ENCODE measurements at places on chromosomes 4 and X.

- DNase-seq, result peak; percentile 36
Measured at GRCh38 chr4:146514651-146515357, 6.9 kb downstream of the SLC10A7 start.

GRCh38 chr4:80875642-80876041 lies 154.9 kb upstream of the BMP3 start:
- no peak for DNase-seq

DNA sequence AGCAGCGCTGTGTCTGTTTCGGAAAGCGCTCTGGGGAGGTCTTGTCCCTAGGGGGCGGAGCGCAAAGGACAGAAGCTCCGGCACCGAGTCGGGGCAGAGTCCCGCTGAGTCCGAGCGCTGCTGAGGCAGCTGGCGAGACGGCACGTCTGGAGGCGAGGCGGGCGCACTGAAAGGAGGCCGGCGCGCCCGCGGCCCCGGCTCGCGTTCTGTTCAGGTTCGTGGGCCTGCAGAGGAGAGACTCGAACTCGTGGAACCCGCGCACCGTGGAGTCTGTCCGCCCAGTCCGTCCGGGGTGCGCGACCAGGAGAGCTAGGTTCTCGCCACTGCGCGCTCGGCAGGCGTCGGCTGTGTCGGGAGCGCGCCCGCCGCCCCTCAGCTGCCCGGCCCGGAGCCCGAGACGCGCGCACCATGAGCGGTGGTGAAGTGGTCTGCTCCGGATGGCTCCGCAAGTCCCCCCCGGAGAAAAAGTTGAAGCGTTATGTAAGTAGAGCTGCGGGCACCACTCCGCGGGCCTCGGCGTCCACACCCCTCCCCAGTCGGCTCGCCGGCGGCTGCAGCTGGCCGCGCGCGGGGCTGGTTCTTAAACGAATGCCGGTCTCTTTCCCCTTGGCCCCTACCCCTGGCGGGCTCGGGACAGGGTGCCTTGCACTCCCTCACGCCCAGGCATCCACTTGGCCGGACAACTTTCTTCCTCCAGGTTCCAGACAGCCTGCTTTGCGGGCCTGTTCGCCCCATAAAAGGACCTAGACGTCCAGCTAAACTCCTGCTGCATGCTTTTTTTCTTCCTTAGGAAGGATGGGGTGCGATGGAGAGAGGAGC lies at the start of gene GAB1:
Gene GAB1, plus strand, starts transcription at position 96 of the 819 bp plus-strand sequence. Its CDS starts 313 bp downstream, at position 409.
- peak; percentile 93 for DNase-seq

- no peak for DNase-seq
Measured at GRCh38 chrX:150450519-150451177, 87.5 kb downstream of the MAMLD1 start.

DNA sequence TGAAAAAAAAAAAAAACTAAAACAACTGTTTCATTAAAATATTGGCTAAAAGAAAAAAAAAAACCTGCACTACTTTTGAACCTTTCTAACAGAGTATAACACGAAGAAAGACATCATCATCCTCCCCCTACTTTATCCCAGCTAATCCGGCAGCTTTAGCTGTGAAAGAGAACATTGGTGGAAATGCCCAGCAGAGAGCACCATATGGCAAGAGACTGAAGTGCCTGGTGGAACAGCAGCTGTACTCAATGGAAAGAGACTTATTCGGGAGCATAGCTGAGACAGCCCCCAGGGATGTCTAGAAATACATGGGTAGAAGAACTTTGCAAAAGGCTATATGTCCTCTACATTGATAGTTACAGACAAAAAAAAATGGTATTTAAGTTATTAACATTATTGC lies 30.3 kb downstream of the STPG2 start:
- DNase-seq, result peak; percentile 79

- no peak for DNase-seq
Measured at GRCh38 chrX:78456909-78457308, 129.5 kb upstream of the CYSLTR1 start.

DNA sequence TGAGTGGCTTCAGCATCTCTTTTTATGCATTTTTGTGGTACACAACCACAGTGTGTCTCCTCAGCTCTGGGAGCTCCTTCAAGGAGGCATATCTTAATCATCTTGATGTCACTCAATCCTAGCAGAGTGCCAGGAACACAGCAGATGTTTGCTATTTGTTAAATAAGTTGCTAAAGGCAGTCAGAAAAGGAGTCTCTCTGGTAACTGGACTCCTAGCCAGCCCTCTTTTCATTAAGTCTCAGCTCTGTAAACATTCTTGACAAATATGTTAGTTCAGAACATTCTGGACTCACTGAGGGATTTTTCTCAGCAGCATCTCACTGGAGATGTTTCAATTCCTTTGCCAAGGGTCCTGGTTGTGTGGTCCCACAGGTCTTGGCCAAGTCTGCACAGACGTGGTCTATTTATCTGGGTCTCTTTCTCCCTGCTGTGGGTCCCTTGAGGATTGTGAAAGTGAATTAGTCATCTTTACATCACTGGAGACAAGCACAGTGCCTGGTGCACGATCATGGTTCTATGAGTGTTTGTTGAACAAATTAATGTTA lies 20.3 kb upstream of the FAM9C start:
- DNase-seq, result no peak

DNA sequence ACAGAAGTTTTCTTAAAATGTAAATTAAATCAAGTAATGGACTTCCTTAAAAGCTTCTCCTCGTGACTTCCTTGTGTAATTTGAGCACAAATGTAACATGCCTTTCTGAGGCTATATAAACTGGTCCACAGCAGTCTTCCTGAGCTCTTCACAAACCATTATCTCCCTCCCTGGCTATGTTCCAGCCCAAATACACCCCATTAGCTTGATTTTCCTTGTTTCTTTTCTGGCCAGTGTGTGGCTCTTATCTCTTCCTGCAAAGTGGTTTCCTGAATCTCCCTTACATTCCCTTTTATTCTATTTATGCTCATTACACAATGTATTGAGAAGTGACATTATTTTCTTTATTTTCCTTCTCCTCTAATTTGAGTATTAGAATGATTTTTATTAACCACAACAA lies 1085.3 kb upstream of the PCDH10 start:
- DNase-seq, result no peak

DNA sequence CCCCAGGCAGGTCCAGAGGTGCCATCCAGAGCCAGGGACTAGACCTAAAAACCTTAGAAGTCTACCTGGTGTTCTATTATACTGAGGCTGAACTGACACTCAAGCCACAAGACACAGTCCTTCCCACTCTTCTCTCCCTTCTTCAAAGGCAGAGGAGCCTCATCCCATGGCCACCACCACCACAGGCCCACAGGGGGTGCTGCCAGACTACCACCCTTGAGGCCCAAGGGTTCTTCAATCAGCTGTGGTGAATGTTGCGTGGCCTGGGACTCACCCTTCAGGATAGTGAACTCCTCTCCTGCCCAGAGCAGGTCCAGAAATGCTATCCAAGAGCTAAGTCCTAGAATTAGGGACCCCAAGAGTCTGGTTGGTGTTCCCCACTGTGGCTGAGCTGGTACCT lies 17.5 kb upstream of the RFC1 start:
- no peak for DNase-seq

DNA sequence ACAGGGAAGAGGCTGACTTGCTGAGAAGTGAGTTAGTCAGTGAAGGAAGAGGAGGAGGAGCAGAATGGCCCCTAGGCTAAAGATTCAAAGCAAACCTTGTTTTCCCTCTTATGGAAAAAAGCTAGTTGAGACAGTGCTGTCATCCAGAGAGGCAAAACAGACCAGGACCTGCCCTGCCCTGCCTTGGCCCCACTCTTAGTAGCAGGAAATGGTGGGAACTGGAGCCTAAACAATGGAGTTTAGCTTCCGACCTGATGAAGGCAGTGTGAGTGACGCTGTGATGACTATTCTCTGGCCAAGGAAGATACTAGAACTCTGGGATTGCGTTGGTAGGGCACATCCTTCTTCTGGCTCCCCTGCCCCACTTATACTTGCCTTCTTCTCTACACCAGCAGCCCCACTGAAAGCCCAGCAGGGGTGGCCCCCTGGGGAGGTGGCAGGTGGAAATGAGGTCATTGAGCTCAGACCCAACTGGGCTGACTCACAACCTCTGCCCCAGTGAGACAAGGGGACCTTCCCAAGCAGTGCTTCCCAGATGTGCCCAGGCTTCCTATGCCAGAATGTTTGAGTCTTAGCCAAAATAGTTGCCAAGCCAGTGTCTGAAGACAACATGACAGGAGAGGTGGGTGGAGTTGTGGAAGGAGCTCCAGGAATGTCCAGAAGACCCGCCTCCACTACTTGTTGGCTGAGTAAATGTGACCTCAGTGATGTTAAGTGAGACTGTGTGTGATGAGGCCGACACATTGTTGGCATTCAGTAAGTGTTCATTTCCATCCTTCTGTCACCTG lies 38.8 kb downstream of the MSN start:
- no peak for DNase-seq

GRCh38 chr4:88752754-88753153 lies 55.1 kb upstream of the NAP1L5 start:
- DNase-seq, result peak; percentile 31

- no peak for DNase-seq
Measured at GRCh38 chr4:20883231-20883630, 183.0 kb downstream of the PACRGL start.

DNA sequence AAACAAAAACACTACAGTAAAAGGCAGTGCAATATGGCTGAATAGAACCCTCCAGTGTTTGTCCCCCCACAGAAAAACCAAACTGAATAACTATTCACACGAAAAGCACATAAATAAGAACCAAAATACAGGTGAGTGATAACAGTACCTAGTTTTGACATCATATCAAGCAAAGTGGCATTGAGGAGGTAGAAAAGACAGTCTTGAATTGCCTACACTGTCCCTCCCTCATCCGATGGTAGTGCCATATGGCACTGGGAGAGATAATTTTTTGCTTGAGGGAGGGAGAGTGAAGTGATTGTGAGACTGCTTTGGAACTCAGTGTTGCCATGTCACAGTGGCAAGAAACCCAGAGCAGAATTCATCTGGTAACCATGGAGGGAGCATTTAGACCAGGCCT lies 99.2 kb downstream of the GPR174 start:
- no peak for DNase-seq

- DNase-seq, result no peak
Measured at GRCh38 chr4:165737309-165737972, 135.6 kb upstream of the TLL1 start.

- no peak for DNase-seq
Measured at GRCh38 chr4:158090323-158090722, 82.5 kb downstream of the GASK1B start.

GRCh38 chr4:42819863-42820514 lies 72.5 kb upstream of the GRXCR1 start:
- DNase-seq, result no peak

DNA sequence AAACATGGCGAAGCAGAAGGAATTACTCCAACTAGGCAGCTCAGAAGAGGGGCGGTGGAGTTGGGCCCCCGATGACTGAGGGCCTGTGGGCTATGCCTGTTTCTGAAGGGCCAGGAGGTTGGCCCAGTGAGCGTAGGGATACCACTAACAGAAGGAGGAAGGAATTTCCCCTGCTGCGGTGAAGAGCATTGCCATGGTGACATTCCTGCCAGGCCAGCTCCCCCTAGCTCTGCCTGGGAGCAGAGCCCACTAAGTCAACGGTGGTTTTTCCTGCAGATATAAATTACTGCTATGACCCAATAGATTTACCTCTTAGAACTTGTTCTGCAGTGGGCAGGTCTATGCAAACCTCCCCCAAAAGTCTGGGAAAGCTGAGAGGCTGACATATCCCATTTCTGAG lies 28.9 kb upstream of the HMX1 start:
- DNase-seq, result no peak

GRCh38 chr4:41207291-41207831 lies 7.0 kb downstream of the APBB2 start:
- DNase-seq, result no peak

- no peak for DNase-seq
Measured at GRCh38 chrX:38055170-38055847, 49.0 kb downstream of the SYTL5 start.

DNA sequence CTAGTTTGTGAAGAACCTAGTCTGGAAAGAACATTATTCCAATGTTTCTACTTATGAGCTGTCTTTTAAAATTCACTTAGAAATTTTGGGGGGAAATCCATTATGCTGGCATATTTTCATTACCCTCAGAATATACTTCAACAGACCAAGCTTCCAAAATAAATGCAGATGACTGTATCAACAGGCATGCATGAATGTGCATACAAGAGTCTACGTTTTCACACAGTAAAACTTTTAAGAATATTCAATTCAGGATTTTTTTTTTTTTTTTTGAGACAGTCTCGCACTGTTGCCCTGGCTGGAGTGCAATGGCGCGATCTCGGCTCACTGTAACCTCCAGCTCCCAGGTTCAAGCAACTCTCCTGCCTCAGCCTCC lies 49.7 kb downstream of the ABCG2 start:
- DNase-seq, result no peak

DNA sequence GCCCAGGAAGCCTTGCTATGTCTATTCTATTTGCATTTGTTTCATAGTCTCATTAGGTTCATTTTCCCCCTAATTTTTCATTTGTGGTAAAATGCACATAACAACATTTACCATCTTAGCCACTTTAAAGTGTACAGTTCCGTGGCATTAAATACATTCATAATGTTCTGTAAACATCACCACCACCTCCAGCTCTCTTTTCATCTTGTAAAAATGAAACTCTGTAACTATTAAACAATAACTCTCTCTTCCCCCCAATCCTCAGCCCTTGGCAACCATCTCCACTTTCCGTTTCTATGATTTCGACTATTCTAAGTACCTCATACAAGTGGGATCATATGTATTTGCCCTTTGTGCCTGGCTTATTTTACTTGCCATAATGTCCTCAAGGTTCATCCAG lies 19.9 kb downstream of the ARHGEF38 start:
- DNase-seq, result no peak

DNA sequence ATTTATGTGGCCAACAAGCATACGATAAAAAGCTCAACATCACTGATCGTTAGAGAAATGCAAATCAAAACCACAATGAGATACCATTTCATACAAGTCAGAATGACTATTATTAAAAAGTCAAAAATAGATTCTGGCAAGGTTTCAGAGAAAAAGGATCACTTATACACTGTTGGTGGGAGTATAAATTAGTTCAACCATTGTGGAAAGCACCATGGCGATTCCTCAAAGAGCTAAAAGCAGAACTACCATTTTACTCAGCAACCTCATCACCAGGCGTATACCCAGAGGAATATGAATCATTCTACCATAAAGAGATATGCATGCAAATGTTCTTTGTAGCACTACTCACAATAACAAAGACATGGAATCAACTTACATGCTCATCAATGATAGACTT lies 478.7 kb upstream of the GALNTL6 start:
- no peak for DNase-seq

DNA sequence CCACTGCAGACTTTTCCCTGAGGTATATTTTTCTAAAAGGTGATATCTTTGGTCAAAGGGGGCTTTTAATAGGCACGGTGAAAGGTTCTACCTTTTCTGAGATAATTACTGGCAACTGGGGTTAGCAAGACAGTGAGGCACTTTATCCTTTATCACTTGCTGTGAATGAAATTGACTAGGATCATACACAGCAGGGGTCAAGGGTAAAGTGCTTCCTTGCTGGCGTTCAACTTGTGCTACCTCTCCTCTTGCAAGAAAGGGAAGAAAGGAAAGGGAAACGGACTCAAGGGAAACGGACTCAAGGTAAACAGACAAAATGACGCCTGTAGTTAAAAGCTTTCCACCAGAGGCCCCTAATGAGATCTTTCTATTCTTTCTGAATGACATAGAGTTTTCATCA lies 78.6 kb upstream of the RAPGEF2 start:
- peak; percentile 43 for DNase-seq
